Stimulated activated CD4-positive, alpha-beta T cell treated with anti-CD3 and anti-CD28 coated beads, Interleukin-15, amount 100 ng/mL, for 1 hour (primary cell): ENCODE measurements at places on chromosomes 1 and 21.

GRCh38 chr21:37912616-37913015 lies 3.6 kb downstream of the KCNJ6 start:
- DNase-seq: no peak

- DNase-seq: no peak
Observed at GRCh38 chr21:30478004-30478403, 2.2 kb downstream of the KRTAP19-1 start.

DNA sequence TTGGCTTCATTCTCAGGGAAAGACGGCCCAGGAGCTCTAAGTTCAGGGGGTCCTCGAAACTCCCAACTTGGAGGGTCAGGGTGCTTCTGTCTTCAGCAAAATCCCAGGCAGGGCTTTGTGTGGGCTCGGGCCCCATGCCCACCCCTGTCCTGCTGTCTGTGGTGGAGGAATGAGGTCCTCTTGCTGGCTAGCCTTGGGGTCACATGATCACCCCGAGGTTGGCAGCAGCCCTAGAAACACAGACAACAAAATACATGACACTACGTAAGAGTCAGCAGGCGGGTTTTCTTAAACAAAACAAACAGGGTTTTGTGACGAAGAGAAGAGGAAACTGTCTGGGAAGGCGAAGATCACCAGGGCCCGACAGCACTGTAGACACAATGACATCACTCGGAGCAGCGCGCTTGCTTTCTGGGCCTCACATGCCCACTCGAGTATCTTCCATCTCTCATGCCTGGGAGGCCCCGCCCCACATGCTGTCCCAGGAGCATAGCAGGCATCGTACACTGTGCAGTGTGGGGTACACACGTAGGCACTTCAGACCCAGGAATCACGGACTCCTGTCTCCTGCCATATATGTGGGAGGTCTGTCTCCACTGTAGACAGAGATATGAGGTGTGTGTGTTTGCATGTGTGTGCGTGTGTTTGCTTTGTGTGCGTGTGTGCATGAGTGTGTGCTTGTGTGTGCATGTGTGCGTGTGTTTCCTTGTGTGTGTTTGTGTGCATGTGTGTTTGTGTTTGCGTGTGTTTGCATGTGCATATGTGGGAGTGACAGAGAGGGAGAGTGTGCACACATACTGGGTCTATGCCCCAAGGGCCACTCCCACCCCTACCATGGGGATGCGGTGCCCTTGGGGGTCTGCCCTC lies 94.7 kb downstream of the SIK1 start:
- no peak for DNase-seq

- DNase-seq: no peak
Observed at GRCh38 chr1:81805537-81806431, 5.0 kb downstream of the ADGRL2 start.

DNA sequence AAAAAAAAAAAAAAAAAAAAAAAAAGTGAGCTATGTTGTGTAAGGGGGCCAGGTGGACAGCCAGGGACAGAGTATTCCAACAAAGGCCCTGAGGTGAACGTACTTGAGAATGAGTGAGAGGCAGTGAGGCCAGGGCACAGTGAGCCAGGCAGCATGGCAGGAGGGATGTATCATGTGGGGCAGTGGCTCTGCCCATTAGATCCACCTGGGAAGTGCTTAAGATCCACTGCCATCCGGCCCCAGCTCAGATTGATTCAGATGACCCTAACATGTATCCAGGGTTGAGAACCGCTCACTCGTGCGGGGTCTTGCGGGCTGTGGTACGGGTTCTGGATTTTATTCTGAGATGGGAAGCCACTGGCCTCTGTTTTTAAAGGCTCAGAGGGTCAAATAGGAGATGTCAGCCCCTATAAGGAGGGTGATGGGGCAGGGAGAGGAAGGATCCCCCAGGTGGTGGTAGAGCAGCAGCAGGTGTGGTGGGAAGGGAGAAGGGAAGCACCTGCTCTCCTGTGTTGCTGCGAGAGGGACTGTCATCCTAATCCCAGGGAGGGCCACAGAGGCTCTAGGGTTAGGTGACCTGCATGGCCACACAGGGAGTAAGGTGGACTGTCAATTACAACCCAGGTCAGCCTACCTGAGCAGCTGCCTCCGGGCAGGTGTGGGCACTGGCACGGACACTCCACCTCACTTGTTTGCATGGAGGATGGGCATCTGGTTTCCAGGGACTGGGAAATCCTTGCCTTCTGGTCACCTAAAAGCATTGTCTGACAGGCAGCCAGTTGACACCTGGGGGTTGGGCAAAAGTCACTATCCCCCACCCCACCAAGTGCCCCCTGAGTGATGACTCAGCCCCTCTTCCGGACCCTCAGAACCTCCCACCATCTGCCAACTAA lies 31.6 kb downstream of the CDK18 start:
- DNase-seq: no peak

- DNase-seq: no peak
Observed at GRCh38 chr1:23957096-23957495, 2.5 kb upstream of the PNRC2 start.

DNA sequence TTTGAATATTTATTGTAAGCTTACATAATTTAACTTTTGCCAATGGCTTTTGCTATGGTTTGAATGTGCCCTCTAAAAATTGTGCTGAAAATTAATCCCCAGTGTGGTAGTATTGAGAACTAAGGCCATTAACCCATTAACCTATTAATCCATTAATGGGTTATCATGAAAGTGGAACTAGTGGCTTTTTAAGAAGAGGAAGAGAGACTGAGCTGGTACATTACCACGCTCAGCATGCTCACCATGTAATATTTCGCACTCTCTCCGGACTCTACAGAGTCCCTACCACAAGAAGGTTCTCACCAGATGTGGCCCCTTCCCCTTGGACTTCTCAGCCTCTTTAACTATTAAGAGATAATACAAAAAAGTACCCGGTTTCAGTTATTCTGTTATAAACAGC lies 164.4 kb upstream of the ZRANB2 start:
- DNase-seq: no peak

- no peak for DNase-seq
Observed at GRCh38 chr1:168531615-168532345, 12.0 kb downstream of the XCL2 start.

DNA sequence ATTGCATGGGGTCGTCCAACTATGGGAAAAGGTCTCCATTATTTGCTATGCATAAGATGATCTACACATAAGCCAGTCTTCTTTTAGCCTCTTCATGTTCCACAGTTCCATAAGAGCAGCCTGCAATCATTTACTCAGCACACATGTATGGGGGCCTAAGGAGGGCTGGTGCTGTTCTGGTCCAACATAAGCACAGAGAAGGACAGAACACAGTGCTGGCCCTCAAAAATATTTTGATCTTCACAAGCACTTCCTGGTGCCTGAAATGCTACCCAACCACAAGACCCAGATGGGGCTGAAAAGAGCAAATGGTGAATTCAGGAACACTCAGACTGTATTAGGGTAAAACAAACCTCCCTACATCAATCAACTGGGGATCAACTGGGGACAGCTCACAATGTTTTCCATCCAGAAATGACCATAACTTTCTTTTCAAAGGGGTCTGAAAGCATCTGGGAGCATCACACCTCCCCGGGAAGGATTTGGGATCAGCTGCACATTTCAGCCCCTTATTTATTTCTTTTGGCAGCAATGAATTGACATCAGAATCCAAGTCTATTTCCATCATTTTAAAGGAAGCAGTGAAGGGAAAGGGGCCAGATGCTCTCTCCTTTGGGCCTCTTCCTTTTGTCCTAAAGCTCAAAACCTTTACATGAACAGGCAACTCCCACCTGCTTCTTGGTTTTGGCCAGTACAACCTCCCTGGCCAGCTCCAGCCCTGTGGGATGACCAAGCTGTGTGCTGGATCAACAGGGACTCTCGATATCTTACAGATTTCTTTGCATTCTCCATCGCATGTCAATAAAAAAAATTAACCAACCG lies 45.7 kb downstream of the KCNN3 start:
- DNase-seq: no peak

DNA sequence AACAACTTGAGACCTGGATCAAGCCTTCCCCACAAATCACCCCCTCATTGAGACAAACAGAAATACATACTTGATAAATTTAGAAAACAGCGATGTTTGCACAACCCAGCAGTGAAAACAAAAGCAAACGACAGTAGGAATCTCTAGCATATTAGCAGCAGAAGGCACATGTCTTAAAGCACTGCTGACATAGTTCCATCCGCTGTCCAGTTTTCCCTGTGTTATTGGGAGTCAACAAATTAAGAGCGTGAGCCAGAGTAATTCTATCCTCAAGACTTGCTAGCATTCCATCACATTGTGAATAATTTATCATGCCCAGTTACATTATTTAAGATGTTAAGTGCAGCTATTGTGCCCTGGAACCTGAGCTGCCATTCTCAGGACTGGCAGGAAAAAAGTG lies 55.3 kb downstream of the IGSF5 start:
- DNase-seq: no peak

GRCh38 chr1:227762231-227762911 lies 27.1 kb downstream of the SNAP47 start:
- DNase-seq: peak; percentile 73

DNA sequence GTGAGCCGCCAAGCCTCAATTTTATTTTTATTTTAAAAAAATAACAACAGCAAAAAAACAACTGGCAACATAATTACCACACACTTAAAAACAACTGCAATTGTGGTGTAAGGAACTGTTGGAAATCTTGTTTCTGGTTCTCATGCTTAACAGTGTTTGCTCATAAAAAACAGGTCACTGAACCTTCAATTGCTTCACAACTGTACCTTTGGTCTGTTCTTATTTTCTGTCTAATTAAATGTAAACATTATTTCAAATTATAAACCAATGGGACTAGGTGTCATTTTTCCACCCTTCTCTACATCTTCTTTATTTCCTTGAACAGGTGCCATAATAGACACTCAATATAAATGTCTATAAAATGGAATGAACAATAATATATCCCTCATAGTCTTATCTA lies 68.4 kb upstream of the CHRM3 start:
- DNase-seq: no peak

DNA sequence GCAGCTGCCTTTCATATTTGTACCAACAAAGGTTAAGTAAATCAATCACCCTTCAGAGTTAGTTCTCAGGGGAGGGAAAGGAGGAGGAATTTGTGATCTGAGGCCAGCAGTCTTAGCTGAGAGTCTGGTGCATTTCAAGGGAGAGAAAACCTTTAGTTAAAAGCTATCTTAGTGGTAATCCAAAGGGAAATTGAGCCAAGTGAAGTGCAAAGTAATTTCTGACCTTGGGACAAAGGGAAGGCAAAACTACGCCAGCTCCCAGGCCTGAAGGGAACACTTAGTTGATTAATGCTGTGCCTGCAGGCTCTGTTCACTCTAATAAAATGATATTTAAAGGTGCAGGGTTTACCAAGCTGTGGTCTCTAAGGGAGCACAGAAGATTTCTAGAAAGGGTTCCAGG lies 23.1 kb upstream of the FMOD start:
- DNase-seq: no peak

DNA sequence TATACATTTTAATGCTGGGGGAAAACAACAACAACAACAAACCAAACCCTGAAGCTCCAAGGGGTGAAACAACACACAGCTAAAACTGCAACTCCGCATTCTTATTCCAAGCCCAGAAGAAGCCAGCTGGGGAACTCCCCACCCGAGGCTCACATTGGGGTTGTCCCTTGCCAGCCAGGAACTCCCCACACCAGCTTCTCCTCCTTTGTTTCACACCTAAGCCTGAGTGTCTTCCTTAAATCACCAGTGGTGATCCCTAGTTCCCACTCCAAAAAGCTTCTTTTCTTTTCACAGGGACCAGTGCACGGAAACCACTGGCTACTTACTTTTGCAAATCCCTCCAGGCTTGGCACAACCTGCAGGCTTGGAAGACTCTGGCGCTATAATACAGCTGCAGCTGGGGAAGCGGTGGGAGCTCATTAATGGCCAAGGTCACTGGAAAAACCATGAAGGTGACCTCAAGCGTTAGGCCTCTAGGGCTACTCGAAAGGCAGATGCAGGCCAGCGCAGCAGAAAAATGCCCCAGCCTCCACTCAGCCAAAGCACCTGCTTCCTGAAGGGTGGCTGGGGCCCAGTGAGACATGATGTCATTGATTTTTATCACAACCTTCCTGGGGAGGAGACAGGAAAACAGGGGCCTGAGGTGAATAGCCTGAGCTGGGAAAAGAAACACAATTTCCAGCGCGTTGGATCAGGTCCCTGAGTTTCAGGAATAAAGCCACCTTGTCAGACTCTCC lies 40.1 kb downstream of the TLR5 start:
- no peak for DNase-seq

DNA sequence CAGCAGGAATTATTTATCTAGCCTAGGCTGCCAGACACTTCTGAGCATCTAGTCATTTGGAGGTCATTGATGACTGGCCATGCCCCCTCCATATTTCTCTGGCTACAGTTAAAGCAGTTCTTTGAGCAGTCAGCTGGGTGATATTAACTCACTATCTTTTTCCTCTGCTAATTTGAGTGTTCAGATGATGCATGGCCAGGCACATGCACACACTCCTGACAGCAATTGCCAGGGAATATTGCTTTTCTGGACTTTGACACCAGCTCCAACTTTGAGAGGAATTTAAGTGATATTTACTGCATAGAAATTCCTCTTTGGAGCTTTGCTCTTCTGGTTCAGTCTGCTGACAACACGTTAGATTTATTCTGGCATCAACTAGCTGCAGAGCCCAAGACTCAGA lies 52.6 kb downstream of the CD247 start:
- no peak for DNase-seq

- no peak for DNase-seq
Observed at GRCh38 chr1:228465141-228465540, 22.0 kb upstream of the RNF187 start.

- DNase-seq: no peak
Observed at GRCh38 chr1:118290046-118290445, 105.0 kb upstream of the SPAG17 start.

DNA sequence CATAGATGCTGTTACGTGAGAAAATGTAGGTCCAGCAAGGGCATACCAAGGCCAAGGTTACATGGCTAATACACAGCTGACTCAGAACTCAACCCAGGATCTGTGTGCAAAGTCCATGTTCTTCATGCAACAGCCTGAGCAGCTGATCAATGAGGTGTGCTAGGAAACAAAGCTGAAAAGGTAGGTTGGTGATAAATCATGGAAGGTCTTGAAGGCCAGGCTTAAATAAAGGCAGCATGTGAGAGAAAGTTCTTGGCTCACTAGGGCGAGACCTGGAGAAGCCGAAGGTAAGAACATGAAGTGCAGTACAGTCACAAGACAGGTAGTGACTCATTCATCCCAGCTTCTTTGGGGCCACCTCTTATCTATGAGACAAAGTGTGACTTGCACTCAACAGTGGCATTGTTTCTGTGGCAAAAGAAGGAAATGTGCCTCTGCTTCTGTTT lies 33.4 kb downstream of the TLR5 start:
- no peak for DNase-seq

- no peak for DNase-seq
Observed at GRCh38 chr1:113856401-113856790, 15.1 kb downstream of the PTPN22 start.
